ENCODE measurements at places on chromosomes 5 and 9. TPM values are rescaled to one million over a fixed set of nuclear protein-coding genes. Genes with fewer than 3 reads are reported as not detected.

DNA sequence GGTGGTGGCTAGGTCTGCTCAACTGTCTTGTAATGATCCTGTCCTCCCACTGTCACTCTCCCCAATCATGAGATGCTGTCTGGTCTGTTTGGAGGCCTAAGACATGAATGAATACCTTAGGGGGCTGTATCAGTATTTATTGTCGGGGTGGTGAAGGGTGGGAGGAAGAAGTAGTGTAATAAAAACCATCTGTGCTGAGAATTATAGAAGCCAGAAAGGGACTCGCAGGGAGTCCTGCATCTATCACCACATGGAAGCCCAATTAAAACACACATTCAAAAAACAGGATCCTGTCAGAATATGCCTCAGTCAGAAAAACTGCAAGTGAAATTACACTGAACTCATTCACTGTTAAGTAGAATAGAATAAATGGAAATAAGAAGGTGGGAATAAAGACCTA lies 1134.3 kb upstream of the C9orf72 start:
- DNase-seq = no peak

WNT8A gene
- total RNA-seq = not detected

DNA sequence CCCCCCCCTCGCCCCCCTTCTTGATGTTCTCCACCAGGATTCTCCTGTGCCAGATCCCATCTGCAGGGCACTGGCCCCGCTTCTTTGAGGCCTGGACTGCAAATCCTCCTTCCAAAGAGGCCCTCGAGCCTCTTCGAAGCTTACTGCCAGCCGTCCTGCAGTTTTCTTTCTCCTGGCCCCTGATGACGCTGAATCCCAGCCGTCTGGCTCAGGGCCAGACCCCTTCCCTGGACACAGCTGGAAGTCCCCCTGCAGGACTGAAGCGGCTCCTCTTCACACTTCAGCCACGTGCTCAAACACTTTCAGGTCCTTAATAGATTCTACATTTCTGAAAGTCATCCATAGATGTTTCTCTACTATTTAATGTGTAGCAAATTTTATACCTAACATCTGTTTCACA lies 121.5 kb downstream of the EHMT1 start:
- no peak for DNase-seq

- no peak for DNase-seq
Measured at GRCh38 chr5:170508660-170509347, 5.0 kb downstream of the KCNIP1 start.

UGT3A1 gene
- total RNA-seq = not detected

IDNK gene
- total RNA-seq = 9.7 TPM

N4BP3 gene
- 5.1 TPM for total RNA-seq

F2RL2 gene
- total RNA-seq = 0.50 TPM

- no peak for DNase-seq
Measured at GRCh38 chr5:171155621-171156020, 153.4 kb upstream of the TLX3 start.

LCN9 gene
- total RNA-seq = not detected

GRCh38 chr9:35464141-35465025 lies 25.5 kb upstream of the RUSC2 start:
- no peak for DNase-seq

BSPRY gene
- total RNA-seq = 0.79 TPM

GRCh38 chr5:174951151-174951780 lies 226.9 kb downstream of the MSX2 start:
- DNase-seq = no peak

MLANA gene
- total RNA-seq = not detected

DNA sequence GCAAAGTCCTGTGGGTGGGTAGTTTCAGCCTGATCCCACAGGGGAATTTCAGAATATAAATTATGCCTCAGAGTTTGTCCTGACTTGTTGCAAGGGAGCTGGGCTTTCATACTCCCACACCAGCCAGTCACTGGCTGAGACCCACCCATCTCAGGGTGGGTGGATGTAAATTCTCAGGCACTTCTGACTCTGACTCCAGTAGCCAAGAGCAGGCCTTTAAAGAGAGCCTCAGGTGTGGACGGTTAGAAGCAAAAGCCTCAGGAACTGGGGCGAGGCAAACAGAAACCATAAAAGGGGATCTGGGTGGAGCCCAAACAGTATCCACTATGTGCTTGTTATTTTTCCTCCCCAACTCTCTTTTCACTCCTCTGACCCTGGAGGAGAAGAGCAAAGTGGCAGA lies 28.6 kb upstream of the FBXW11 start:
- peak; percentile 4 for DNase-seq

PCDHB13 gene
- total RNA-seq = 1.4 TPM

HTR1A gene
- not detected for total RNA-seq

POU5F2 gene
- total RNA-seq = 11.7 TPM

GRCh38 chr5:61816146-61816545 lies 484.1 kb downstream of the ZSWIM6 start:
- no peak for DNase-seq

DBH gene
- total RNA-seq = 0.37 TPM

TMEM215 gene
- not detected for total RNA-seq

- no peak for DNase-seq
Measured at GRCh38 chr9:79080536-79080935, 491.2 kb upstream of the TLE4 start.

- peak; percentile 69 for DNase-seq
Measured at GRCh38 chr5:122312591-122313406, 762 bp downstream of the SNCAIP start.

INSL4 gene
- total RNA-seq = not detected

ANKRD55 gene
- 8.4 TPM for total RNA-seq

GRCh38 chr5:172939071-172939470 lies 20.2 kb upstream of the RPL26L1 start:
- peak; percentile 68 for DNase-seq

PLPPR1 gene
- not detected for total RNA-seq

DNA sequence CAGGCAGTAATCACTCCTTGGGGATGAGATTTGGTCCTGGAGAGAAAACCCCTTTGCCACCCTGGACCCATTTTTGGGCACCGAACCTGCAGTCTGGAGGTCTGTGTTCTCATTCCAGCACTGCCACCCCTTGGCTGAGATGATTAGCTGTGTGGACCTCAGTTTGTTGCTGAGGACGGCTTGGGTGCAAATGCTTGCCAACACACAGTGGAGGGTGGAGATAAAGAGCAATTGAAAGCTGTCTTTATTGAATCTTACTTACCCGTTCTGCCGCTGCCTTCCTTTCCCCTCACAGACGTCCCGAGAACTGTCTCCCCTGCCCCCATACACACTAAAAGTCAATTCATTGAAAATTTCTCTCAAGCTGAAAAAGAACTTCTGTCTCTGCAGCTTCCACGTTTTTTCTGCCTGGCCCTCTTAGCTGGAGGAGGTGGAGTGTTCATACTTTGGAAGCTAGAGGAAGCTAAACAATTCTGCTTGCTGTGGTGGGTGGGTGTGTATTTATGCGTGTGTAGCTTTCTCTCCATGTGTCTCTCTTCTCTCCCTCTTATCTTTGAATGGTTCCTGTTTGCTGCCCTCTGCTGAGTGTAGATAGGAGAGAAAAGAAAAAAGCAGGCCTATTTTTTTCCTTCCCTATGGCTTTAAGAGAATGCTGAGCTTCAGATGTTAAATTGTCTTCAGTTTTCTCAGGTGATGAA lies 6.6 kb downstream of the GALNT10 start:
- DNase-seq = no peak

- no peak for DNase-seq
Measured at GRCh38 chr9:3794635-3795034, 268.8 kb upstream of the RFX3 start.

DNA sequence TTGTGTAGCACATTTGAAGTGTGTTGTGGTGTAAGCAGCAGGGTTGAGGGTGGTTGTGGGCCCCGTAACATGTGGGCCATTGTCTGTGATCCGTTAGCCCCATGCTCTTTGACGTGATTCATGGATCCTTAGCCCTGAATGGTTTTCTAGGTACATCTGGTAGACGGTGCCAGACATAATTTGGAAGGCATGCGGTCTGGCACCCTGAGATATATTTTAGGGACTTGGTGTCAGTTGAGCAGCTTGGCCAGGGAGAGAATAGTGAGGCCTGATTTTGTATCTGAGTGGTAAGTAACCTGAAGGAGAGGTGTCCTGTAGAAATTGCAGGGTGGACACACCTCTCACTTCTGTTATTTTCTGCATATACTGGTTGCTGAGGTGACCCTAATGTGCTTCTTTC lies 10.9 kb downstream of the SH3GL2 start:
- DNase-seq = no peak

TSLP gene
- total RNA-seq = not detected

- no peak for DNase-seq
Measured at GRCh38 chr5:60604771-60605170, 95.2 kb downstream of the DEPDC1B start.

DNA sequence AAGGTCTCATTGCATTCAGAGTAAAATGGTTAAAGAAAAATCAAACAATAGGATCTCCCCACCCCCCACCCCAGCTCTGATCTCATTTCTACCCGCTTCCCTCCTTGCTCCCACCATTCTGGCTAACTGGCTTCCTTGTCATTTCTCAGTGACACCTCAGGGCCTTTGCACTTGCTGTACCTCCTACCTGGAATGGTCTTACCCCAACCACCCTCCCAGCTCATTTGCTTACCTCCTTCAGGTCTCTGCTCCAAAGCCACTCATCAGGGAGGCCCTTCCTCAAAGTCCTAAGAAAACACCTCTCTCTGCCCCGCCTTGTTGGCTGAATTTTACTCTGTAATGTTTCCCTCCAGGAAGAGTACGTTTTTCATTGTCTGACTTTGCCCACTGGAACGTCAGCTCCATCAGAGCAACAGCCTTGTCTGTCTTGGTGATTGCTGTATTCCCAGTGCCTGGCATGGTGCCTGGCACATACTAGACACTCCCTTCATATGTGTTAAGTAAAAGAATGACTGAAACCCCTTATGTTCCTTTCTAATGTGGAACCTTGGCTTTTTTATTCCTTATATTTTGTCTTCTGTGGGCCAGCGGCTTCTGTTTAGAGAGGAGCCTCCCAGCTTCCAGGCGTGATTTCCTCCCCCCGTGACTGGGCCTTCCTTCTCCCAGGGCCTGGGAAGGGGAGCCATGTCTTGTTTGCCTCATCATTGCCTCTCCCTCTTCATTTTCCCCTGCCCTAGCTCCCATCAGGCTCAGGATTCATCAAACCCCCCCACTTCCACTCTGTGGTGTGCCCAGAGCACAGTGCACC lies 26.9 kb downstream of the NEURL1B start:
- no peak for DNase-seq

- DNase-seq = no peak
Measured at GRCh38 chr9:95023217-95024003, 294.1 kb downstream of the FANCC start.

PDLIM4 gene
- 8.7 TPM for total RNA-seq

PDZD2 gene
- total RNA-seq = 0.70 TPM

FBXW2 gene
- total RNA-seq = 98.8 TPM

- no peak for DNase-seq
Measured at GRCh38 chr5:83540783-83541182, 69.2 kb downstream of the VCAN start.

GRCh38 chr9:74391816-74392215 lies 105.3 kb upstream of the RORB start:
- no peak for DNase-seq

- no peak for DNase-seq
Measured at GRCh38 chr9:92850898-92851297, 26.9 kb downstream of the ZNF484 start.

HSD17B4 gene
- total RNA-seq = 138 TPM

GRCh38 chr5:139038613-139039305 lies 159.4 kb downstream of the SIL1 start:
- DNase-seq = no peak

- DNase-seq = peak; percentile 57
Measured at GRCh38 chr5:170629566-170630175, 125.9 kb downstream of the KCNIP1 start.

ASPN gene
- total RNA-seq = 0.32 TPM

PHF24 gene
- 0.67 TPM for total RNA-seq

DNA sequence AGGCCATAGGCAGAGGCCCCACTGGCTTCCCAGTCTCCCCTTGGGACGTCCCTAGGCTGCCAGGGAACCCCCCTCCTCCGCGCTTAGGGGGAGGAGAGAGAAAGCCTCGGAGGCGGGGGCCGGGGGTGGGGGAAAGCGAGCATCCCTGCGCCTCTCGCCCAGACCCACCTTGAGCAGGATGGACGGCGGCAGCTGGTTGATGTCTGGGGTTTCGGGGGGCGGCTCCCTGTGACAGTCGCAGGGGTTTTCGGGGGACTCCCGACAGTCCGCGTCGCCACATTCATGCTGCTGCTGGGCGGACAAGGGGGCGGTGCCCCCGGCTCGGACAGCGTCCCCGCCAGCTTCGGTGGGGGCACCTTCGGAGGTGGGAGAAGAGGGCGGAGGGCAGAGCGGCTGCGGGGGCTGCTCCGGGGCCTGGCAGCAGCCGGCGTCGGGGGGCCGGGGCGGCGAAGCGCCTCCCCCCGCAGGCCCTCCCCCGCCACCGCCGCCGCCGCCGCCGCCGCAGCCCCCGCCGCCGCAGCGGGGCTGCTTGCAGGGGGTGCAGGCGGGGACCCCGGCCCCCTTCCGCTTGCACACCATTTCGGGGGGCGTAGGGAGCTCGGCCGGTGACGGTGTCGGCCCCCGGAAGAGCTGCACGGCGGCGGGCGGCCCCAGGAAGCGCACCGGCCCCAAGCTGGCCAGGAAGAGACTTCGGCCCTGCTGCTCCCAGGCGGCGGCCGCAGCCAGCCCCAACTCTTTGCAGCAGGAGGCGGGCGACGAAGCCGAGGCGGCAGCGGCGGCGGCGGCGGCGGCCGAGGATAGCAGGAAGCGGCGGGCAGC lies 1.2 kb downstream of the FBXL17 start:
- DNase-seq = peak; percentile 93
